Activated naive CD4-positive, alpha-beta T cell treated with anti-CD3 and anti-CD28 coated beads for 36 hours (primary cell): ENCODE measurements at places on chromosomes 11 and 22. TPM values are rescaled to one million over a fixed set of nuclear protein-coding genes. Genes with fewer than 3 reads are reported as not detected.

- peaks cover 5% of the 10 kb centered on the region for H3K36me3 ChIP-seq
- H3K27ac ChIP-seq: no peak overlapping the region
- H3K4me3 ChIP-seq: no peak overlapping the region
- peaks cover 21% of the 10 kb centered on the region for H3K27me3 ChIP-seq
- H3K4me1 ChIP-seq: peaks cover 7% of the 10 kb centered on the region
These were observed 34.4 kb downstream of the PRDM11 start for GRCh38 chr11:45180848-45181192.

- no peak overlapping the region for H3K27ac ChIP-seq
- H3K4me1 ChIP-seq: peaks cover 6% of the 10 kb centered on the region
- no peak overlapping the region for H3K4me3 ChIP-seq
- no peaks in the 10 kb centered on the region for H3K27me3 ChIP-seq
- peaks cover 3% of the 10 kb centered on the region for H3K36me3 ChIP-seq
These were observed 29.9 kb upstream of the TXNRD2 start for GRCh38 chr22:19971276-19972124.

DNA sequence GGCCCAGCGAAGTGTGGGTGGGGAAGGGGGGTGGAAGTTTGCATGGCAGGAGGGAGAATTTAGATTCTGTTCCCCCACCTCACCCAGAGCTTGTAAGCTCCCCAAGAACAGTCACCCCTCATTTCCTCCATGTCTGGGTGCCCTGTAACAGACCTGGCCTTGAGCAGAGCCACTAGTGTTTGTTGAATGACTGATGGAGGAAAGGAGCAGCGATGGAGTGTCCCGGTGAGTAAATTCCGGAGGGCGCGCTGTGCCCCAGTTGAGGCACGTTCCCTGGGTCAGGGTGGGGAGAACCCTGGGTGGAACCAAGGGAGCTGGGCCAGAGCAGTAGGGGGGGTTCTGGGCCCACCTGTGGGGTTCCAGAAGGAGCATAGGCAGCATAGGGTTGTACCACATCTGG lies 827 bp downstream of the NAALADL1 start:
- no peak for DNase-seq
- no peaks in the 10 kb centered on the region for H3K36me3 ChIP-seq
- no peaks in the 10 kb centered on the region for H3K27me3 ChIP-seq
- no peak overlapping the region for H3K27ac ChIP-seq
- peaks cover 21% of the 10 kb centered on the region for H3K4me1 ChIP-seq

- H3K4me3 ChIP-seq: no peak overlapping the region
- H3K36me3 ChIP-seq: no peaks in the 10 kb centered on the region
- H3K27me3 ChIP-seq: peaks cover 2% of the 10 kb centered on the region
- H3K27ac ChIP-seq: no peak overlapping the region
- no peak for DNase-seq
These were observed 35.6 kb upstream of the DDI1 start for GRCh38 chr11:104000798-104001197.

The TYMP gene
- total RNA-seq: 43.7 TPM

DNA sequence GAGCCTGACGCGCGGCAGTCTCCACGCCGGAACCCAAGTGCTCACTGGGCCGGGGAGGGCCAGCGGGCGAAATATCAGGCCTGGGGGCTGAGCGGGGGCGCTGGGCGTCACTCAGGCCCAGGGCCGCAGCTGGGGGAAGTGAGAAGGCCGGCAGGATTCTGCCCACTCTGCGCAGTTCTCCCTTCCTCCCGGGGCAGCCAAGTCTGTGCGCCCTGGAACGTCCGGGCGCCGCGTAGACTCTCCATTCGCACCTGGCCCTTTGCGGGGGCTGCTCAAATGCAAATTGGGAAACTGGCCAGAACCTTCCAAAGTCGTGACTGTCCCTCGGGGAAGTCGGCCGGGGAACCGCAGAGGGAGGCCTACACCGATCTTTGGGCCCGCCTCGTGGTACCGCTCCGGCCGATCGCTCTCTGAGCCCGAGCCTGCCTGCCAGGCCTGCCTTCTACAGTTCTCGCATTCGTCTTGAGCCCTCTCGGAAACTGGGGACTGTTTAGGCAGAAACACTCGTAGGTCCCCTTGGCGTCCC lies 2.2 kb upstream of the SLC6A5 start:
- peaks cover 1% of the 10 kb centered on the region for H3K36me3 ChIP-seq
- H3K27ac ChIP-seq: no peak overlapping the region
- no peak for DNase-seq
- no peak overlapping the region for H3K4me3 ChIP-seq

The PTGDR2 gene
- total RNA-seq: 0.17 TPM

- H3K27ac ChIP-seq: no peak overlapping the region
- H3K4me3 ChIP-seq: no peak overlapping the region
- H3K36me3 ChIP-seq: no peaks in the 10 kb centered on the region
- DNase-seq: no peak
These were observed 235.9 kb upstream of the ARHGAP20 start for GRCh38 chr11:110948112-110948511.

- H3K27me3 ChIP-seq: no peaks in the 10 kb centered on the region
- H3K4me3 ChIP-seq: no peak overlapping the region
- no peaks in the 10 kb centered on the region for H3K4me1 ChIP-seq
- H3K27ac ChIP-seq: no peak overlapping the region
These were observed 341.8 kb upstream of the CCDC179 start for GRCh38 chr11:23201936-23202522.
